GM13977 (cell line): ENCODE measurements at places on chromosomes 2 and 18.

DNA sequence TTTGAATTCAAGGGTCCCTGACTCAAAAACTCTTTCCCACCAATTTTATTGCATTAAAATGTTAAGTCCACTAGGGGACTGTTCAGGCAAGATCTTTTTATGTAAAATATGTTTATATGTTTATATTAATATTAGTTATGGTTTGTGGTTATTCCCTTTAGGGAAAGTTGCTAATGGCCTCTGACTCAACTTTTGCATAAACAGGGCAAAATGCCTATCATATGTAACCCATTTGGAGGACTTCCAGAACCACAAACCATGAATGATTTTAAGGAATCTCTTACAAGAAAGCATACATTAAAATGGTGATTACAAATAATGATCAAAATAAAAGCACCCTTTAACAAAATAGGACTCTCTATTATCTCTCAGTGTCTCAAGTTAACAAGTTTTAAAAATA is 1484.5 kb upstream of the ZEB2 start:
- no peak for DNase-seq

DNA sequence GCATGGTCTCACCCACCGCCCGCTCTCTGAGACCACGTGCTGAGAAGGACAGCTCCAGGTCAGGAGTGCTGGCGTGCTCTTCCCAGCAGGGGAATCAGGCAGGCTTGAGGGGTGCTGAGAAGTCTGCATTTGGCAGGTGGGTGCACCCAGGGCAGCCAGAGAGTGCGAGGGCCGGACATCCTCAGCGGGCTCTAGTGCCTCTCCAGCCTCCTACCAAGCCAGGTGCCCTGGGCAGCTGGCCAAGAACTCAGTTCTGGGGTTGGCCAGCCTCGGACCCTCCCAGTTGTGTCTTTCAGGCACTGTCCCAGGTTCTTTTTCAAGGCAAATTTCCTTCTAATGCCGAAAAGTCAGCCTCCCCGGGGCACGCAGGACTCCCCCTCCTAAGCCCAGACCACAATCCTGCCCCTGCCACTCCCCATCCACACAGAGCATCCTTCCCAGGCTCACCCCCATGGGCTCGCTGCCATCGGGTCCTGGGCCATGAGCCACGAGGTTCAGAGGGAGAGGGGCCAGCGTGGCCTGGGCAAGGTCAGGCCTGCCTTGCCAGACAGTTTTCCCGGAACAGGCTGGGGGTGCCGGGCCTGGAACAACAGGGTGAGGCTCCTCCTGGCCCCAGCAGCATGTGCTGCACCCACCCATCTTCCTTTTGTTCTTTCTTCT is 52.2 kb upstream of the GPC1 start:
- no peak for DNase-seq

GRCh38 chr2:232925821-232926156 is 55.7 kb downstream of the SNORC start:
- DNase-seq, result no peak

DNA sequence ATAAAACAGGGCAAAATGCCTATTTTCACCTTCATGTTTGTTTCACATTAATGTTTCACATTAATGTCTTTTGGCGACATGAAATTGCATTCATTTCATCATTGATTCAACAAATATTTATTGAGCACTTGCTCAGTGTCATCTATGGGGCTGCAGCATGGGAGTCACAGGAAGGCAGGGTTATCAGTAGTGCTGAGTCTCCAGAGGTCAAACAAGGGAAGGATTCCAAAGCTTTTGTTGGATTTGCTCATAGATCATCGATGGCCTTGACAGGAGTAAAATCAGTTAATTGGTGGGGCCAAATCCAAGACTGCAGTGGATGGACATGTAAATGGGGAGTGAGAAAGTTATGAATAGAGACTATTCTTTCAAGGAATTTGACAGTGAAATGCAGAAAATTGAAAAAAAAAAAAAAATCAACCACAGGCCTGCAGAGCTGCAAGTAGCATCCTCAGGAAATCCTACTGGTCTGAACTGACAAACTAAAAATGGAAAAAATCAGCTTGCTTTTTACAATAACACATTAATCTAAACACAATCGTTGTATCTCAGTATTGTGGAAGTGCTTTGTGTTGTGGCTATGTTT is 1290.8 kb downstream of the DPP10 start:
- DNase-seq, result no peak

DNA sequence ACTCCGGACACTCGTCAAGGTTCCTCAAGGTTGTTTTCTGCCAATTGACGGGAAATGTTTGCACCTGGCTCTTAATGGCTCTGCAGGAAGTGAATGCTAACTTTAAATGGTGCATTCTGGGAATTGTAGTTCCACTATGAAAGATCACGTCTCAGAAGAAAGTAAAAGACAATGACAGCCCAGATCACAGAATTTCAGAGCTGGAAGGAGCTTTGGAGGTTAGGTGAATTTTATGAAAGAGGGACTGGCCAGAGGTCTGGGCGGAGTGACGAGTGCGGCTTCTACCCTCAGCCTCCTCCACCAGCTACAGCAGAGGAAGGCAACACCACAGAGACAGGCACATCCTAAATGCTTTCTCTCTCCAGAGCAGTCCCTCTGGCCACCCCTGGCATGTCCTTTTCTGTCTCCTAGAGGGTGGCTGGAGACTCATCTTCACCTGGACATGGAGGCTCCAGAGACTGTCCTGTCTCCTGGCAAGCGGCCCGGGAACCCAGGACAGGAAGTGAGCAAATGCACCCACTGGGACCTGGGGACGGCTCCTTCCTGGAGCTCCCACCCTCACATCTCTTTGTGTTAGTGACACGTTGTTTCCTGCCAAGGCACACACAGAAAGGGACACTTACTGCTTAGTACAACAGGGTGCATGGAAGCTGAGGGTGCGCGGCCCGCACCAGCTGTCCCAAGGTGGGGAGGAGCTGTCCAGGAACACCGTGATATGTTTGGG is 19.4 kb downstream of the THAP4 start:
- peak; percentile 61 for DNase-seq

GRCh38 chr2:145206496-145207281 is 686.8 kb upstream of the ZEB2 start:
- DNase-seq, result no peak

DNA sequence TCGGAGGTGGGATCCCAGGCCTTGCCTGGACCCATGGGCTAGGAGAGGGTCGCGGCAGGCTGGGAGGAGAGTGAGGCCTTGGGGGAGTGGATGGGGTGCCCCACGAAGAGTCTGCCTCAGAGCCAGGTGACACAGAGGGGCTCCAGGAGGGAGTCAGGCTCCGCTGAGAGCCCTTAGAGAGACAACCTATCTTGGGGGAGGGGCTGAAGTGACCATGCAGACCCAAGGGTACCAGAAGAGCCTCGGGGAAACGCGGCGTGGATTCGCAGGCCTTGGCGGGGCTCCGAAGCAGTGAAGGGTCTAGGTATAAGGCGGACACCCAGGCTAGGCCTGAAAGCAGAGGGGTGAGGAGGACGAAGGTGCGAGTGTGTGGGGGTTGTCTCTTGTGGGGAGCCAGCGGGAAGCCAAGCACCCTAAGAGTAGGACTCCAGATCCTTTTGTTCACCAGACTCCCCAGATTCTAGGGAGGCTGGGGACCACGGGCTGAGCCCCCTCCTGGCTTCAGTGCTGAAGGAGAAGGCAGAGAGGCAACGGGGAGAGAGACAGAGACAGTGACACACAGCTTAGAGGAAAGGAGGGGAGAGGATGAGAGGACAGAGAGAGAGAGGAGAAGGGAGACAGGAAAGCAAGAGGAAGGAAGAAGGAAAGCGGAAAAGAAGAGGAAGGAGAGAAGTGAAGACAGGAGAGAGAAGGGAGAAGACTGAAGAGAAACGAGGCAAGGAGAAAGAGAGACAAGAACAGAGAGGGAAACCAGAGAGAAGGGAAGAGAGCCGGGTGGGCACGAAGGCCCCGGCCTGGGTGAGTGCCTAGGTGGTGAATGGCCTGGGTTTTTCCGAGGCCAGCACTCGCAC is 1.1 kb upstream of the HOXD11 start:
- no peak for DNase-seq

GRCh38 chr18:59546188-59546587 is 151.0 kb downstream of the CCBE1 start:
- no peak for DNase-seq

- DNase-seq, result no peak
These were observed 583.6 kb downstream of the FBXO15 start for GRCh38 chr18:73563901-73564472.

DNA sequence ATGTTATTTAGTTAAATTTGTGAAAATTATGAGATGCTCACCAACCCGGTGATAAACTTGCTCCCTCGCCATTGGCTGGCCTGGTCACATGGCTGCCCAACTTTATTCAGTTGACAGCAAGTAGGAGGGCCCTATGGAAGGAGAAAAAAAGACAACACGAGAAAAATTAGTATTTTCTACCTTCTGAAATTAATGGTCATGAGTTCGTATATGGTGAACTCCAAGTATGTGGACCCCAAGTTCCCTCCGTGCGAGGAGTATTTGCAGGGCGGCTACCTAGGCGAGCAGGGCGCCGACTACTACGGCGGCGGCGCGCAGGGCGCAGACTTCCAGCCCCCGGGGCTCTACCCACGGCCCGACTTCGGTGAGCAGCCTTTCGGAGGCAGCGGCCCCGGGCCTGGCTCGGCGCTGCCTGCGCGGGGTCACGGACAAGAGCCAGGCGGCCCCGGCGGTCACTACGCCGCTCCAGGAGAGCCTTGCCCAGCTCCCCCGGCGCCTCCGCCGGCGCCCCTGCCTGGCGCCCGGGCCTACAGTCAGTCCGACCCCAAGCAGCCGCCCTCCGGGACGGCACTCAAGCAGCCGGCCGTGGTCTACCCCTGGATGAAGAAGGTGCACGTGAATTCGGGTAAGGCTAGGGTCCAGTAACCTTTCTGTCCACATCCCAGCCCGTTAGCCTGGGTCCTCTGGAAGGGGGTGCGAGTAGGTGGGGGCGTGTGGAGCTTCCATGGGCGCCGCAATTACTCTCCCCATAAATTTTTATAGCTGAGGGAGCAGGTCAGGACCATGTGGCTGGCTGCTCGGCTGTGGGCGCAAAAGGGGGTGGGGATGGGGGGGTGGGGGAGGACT is at the start of gene HOXD4:
HOXD4 (plus strand) TSS at position 109 of the 846 bp plus-strand sequence; CDS start at position 193, 84 bp downstream.
- DNase-seq, result no peak
